ENCODE measurements at places on chromosomes 12 and 14.

- DNase-seq = peak; percentile 19
Observed at GRCh38 chr12:49903700-49904423, at the start of gene FAIM2. Gene FAIM2 (minus strand): TSS chr12:49903900. CDS start chr12:49903792, 108 bp downstream.

DNA sequence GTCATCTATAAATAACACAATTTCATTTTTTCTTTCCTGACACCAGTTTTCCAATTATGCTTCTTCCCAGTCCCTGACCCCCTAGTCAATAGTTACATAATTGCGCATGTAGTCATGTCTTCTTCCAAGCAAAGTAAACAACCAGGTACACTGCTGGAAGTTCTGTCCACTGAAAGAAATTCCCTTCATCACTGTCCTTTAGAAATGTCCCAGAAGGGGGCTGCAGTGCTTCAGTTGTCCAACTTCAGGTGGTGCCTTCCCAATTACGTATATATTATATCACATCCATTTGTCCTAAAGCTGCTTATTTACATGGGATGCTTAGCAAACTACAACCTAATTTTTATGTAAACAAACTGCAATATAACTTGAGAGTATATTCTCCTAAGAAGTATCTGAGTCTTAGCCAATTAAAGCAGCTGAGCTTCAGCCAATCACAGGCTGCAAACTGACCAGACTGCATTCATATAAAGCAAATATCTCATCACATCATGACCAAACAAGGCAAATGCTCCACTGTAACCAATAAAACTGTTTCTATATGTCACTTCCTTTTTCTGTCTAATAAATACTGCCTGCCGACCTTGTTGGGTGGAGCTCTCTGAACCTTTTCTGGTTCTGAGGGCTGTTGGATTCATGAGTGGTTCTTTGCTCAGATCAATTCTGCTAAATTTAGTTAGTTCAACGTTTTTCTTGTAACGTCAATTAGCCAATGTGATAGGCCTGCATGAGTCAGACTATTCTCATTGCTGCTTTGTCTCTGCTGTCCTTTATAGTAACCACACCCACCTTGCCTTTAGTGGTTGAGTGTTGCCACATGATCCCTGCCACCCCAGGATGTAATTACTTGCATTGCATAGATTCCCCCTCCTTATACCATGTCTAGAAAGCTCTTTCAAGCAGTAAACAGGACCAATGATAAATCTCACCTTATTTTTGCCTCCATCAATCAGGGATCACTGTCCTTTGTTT lies 239.3 kb downstream of the ALG10B start:
- no peak for DNase-seq

GRCh38 chr12:32253154-32253790 lies 146.1 kb upstream of the FGD4 start:
- DNase-seq = no peak

DNA sequence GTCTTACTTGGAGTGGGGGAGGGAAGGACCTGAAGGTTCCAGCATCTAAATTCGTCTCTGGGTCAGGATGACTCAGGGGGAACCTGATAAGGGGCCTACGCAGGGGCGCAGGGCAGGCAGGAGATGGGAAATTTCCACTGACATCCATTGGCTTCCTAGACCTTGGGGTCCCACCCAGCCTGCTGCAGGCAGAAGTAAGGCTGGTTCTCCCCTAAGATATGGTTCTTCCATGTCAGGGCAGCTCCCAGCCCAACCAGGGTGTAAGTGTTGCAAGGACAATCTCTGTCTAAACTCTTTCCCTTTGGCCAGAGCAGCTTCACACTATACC lies 2.1 kb upstream of the NDRG2 start:
- DNase-seq = no peak

DNA sequence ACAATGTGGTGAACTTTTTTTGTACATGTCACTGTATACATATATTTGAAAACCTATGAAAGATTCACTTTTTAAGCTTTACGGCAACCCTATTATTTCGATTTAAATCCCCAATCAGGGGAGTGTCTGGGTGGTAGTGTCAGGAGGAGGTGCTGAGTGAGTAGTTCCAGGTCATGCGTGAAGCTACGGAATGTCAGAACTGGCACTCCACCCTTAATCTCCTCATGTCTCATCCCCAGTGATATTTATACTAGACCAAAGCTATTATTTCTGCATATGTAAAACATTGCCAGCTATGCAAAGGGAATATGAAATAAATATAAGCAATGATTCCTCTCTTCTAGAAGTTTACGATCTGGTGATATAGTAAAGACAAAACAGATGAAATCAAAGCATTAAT lies 12.3 kb downstream of the NR1H4 start:
- no peak for DNase-seq

DNA sequence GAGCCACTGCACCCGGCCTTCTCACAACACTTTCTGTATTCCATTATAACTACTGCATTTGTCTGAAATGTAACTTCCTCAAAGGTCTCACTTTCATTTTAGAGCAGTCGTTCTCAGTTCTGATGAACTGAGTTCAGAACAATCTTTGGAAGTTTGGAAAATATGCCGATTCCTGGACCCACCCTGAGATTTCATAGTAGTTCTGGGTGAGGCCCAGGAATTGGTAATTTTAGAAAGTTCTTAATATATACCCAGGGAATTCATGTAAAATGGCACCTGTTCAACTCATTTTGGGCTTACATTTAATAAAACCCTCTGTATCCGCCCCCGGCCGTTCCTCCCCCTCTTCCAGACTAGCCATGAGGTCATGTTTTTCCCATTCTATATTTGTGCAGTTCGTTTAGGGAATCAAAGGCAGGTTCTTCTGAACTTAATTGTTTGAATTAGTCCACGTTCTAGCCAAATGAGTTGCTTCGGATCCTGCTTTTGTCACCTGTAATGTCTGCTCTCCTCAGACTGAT lies 5.9 kb downstream of the GSG1 start:
- no peak for DNase-seq

- no peak for DNase-seq
Observed at GRCh38 chr12:21526721-21527345, 737 bp downstream of the SPX start.

- DNase-seq = no peak
Observed at GRCh38 chr12:34033628-34034296, 11.5 kb downstream of the ALG10 start.

- DNase-seq = no peak
Observed at GRCh38 chr12:55946553-55946952, 15.6 kb downstream of the DGKA start.

- DNase-seq = no peak
Observed at GRCh38 chr14:86575141-86575540, 1045.2 kb downstream of the FLRT2 start.

GRCh38 chr12:5309654-5310053 lies 122.3 kb upstream of the NTF3 start:
- DNase-seq = no peak

GRCh38 chr14:55074662-55075061 lies 23.2 kb downstream of the MAPK1IP1L start:
- no peak for DNase-seq

GRCh38 chr12:110314308-110314707 lies 33.3 kb downstream of the ATP2A2 start:
- DNase-seq = no peak

DNA sequence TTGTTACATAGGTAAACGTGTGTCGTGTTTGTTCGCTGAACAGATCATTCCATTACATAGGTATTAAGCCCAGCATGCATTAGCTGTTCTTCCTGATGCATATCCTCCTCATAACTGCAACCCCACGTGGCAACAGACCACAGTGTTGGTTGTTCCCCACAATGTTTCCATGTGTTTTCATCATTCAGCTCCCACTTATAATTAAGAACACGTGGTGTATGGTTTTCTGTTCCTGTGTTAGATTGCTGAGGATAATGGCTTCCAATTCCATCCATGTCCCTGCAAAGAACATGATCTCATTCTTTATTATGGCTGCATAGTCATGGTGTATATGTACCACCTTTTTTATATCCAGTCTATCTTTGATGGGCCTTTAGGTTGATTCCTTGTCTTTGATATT lies 1071.1 kb downstream of the SLC16A7 start:
- DNase-seq = no peak

DNA sequence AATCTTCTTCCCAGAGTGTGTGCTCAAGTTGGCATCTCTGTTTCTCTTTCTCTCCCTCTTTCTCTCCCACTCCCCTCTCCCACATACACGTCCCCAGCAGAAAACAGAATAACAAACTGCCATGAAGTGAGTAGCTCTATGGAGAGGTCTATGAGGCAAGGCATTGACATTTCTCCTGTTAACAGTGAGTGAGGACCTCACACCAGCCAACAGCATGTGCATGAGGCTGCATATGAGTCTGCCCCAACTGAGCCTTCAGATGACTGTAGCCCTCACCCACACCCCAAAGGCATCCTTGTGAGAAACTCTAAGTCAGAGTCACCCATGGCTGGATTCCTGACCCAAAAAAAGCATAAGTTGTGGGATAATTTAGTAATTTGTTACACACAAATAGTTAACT lies 50.4 kb downstream of the MAGOHB start:
- DNase-seq = no peak

- DNase-seq = no peak
Observed at GRCh38 chr12:9810671-9811070, 16.6 kb upstream of the KLRF1 start.

GRCh38 chr14:73567951-73568885 lies 795 bp upstream of the ACOT2 start:
- no peak for DNase-seq

DNA sequence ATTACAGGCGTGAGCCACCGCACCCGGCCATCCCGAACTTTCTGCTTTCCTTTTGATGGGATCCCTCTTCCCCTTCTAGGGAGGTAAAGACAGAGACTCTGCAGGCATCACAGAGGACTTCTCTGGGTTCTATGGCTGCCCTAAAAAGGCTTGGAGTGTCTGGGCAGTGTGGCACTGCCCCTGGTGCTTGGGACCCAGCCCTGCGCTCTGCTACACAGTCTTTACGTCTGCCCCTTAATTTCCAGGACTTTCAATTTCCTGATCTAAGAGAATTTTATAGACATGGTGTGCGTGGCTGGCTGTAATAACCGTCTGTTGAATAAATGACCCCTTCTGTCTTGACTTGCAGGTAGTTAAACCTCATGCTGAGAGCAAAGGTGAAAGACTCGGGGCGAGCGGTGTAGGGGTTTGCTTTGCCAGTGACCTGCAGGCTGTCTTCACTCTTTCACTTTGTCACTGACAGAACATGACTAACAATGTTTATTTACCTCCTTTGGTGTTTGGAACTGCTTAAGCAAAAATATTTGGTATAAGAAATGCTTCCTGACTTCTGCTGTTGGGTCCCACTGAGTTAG lies 110.9 kb upstream of the MAP1LC3B2 start:
- DNase-seq = no peak

DNA sequence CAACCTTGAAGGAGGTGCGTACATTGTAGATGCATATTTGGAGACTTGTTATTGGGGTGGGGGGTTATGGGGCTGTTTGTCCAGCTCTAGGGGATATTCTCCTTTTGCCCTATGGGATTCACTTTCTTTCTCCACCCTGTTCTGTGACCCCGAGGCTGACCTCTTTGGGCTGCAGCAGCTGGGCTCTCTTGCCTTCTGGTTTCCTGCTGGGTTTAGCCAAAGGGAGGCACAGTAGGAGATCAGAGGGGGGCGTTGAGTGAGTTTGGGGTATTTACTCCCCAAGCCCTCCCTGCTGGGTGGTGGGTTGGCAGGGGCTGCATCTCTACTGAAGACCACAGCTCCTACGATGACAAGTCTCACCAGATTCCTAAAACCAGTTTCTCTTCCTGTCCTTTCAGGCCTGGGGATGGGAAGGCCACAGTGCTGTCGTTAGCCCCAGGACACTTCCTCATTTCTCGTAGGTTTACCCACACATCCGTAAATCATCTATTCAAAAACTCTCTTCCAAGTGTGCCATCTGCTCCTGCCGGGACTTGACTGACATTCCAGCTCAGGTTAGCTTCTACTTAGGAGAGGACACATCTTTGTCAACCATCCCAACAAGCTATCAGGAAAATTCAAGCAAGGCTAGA lies 127.1 kb downstream of the TMEM30B start:
- DNase-seq = no peak

- DNase-seq = no peak
Observed at GRCh38 chr14:41663473-41663850, 56.8 kb downstream of the LRFN5 start.

DNA sequence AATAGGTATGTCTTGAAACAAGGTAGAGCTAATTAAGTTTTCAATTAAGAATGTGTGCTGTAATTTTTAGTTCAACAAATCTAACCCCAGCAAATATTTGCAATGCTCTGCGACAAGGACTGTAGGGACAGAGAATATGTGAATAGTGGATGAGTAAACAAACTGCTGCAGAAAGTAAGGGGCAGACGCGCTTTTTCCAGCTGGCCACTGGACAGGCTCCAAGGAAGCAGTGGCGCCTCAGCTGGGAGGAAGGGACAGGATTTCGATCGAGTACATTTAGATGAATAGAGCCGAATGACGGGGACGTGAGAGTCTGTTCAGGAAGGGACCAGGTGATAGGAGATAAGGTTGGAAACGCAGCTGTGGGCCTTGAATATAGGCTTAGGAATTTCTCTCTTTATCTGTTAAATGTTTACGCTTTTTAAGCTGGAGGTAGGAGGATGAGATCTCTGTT lies 69.3 kb downstream of the ELK3 start:
- no peak for DNase-seq

DNA sequence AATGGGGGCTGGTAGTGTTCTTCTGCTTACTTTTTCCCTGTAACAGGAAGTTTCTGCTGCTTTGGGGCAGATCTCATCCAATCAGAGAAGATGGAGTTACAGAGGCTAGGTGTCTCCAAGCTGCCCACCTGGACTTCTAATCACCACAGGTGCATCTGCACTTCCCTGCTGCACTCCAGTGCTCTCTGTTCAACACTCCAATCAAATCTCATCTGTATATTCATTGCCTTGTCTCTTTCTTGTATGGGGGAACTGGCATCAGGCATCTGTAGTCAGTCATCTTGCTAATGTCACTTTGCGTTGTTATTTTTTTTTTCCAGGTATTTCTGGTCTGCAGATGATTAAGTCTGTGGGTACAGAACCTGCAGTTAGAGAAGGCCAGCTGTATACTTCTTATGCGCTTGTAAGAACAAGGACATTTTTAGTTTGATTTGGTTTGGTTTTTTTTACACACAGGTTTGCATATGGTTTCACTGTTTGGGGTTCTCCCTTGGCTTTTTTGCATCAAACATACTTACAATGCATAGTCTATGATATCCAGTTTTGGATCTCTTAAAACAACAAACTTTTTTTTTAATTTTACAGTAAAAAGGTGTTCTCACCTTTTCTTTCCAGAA lies 116.0 kb downstream of the METTL25 start:
- DNase-seq = no peak

All from T-helper 9 cell (primary cell).